COR-L47 (cell line): ENCODE measurements at places on chromosomes 2 and 18.
A peak's percentile ranks its signal among the peaks of the same experiment; 100 is the strongest.

GRCh38 chr2:33316328-33316727, 160.1 kb upstream of the RASGRP3 start:
- DNase-seq: no peak

DNA sequence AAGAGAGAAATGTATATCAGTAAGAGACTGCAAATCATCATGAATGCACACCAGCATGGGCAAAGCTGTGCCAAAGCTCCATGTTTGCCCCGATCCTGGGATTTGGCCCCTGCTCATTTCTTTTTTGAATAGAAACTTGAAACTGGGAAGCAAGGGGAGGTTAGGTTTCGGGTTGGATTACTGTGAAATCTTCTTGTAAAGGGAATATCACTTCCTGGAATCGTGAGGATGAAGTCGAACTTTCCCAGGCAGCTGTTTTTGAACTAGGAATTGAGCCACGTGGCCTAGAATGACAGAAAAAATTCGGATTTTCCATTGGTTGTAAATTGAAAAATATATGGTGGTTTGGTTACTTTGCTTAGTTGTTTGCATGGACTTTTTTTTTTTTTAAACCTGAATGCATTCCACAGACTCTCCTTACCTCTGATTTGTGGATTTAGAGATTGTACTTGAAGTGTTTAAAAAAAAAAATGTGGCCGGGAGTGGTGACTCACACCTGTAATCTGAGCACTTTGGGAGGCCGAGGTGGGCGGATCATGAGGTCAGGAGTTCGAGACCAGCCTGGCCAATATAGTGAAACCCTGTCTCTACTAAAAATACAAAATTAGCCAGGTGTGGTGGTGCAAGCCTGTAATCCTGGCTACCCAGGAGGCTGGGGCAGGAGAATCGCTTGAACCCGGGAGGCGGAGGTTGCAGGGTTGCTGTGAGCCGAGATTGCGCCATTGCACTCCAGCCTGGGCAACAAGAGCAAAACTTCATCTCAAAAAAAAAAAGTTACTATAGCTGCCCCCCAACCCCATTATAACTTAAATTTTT, 32.1 kb downstream of the GRHL1 start:
- DNase-seq: no peak

DNA sequence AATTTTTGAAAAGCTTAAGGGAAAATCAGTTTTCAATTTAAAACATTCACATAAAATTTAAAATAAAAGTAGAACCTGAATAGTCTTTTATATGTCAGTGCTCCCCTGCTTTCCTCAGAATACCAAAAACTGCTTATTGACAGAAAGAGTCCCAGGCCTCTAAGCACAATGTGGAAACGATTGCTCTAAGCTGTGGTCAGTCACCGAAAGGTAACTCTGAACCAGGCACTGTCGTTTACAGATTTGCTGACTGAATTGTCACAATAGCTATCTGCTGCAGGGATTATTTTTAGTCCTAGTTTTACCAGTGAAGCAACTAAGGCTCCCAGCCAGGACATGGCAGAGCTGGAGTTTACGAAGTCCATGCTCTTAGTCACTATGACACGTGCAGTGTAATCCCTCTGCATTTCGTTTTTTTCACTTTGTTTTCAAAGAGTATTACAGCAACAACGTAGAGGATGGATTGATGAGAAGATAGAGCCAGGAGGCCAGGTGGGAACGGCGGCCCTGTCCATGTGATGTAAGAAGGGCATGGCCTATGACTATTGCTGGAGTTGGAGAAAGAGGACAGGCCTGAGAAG, 28.1 kb upstream of the TMEM247 start:
- no peak for DNase-seq

GRCh38 chr2:173028671-173029070, 47.0 kb upstream of the MAP3K20 start:
- DNase-seq: no peak

GRCh38 chr2:111099402-111099801, 21.3 kb upstream of the BCL2L11 start:
- no peak for DNase-seq

DNA sequence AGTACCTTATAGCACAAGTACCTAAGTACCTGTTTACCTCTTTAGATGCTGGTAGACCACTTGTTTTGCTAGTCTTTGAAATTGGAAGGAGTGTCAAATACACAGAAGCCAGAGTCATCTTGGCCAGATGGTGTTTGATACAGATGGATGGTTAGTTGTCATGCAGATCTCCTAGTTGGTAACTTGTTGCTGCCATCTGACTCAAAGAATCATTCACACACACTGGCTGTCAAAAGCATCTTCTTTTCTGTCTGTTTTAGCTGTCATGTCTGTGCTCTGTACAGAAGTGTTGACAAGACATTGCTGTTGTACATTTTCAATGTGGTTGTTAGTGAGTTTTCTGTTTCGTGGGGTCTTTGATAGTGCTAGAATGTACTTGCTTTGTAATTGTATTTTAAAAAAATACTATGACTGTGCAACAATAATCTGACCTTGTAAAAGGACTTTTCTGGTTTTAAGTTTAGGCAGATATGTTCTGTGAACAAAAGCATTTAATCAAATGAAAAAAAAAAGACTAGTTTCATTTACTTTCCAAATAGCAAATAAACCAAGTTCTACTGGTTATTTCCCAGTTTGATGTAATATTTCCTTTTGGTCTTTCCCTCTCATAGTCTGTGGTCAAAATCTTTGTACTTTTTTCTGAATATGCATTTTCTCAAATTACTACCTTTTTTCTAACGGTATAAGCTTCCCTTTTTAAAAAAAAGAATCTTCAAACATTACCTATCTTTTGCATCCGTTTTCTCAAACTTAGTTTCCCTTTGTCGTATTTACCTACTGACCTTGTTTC, 39.9 kb downstream of the TANK start:
- DNase-seq: no peak

DNA sequence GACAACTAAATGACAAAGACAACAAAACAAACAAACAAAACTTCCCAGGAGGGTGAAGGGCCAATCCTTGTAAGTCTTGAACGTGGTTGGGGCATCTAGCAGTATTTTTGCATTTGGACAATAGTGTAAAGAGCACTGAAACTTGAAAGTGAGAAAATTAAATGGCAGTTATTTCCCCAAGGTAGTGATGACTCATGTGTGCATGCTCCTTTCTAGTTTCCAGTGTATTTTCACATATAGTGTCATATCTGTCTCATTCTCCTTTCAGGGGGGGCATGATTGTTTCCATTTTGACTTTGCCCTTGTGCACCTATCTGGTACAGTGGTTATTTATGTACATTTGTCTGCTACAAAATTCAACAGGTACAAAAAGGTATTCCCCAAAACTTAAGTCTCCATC, 39.5 kb downstream of the CERS6 start:
- no peak for DNase-seq

- no peak for DNase-seq
Measured at GRCh38 chr18:5620289-5620688, 76.5 kb upstream of the EPB41L3 start.

DNA sequence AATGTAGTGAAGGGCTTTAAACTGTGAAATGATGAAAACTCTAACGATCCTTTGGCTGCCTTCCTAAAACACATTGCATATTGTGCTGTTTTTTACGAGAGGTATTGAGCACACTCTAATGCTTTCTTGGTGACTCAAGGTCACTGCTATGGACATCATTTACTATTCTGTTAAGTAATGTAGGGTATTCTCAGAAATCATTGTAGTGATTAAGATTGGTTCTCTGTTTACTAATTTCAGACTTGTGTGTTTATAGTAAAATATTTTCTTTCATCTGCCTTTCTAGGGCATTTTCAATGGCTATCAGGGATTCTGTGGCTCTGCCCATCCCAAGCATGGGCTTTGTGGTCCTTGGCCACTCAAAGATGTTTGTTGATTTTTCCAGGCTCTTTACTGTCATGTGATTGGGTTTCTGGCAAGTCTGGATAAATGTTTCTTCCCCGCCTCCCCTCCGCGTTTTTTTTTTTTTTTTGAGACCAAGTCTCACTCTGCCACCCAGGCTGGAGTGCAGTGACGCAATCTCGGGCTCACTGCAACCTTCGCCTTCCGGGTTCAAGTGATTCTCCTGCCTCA, 29.3 kb downstream of the UBE2F start:
- DNase-seq: no peak

DNA sequence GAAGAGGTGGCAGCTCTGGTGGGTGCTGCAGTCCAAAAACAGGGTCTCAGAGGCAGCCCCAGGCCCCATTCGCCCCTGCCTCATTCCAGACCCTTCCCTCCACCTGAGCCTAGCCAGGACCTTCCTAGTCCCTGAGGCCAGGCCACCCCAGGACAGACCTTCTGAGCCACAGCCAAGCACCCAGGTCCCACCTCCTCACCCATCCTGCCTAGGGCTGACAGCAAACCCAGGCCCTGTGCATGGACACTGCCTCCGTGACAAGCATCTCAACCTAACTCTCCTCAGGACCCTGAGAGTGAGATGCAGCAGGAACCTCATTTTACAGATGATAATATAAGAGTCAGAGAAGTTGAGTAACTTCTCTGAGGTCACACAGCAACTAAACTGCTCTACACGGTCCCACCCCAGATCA, 15.5 kb downstream of the ADRA2B start:
- DNase-seq: no peak

GRCh38 chr2:118548880-118549488, 298.5 kb downstream of the EN1 start:
- DNase-seq: no peak

DNA sequence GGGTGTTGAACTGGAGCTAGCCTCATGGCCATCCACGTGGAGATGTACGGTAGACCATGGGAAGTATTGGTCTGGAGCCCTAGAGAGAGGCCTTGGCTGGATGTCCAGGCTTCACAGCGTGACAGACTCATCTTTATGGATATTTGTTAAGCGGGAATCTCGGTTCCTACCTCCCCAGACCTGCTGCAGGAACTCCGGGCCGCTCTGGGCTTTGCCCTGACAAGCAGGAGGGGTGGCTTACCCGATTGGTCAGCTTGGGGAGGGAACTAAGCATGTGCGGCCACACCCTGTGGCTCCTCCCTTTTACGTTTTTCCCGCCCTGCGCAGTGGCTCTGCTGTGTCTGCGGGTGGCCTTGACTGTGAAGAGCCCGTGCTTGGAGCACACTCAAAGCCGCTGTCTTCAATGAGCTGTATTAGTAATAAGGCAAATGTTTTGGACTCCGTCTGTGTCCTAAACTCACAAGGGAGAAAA, 52.3 kb downstream of the PAPOLG start:
- DNase-seq: no peak

GRCh38 chr2:126399001-126399400, 257.0 kb upstream of the GYPC start:
- peak; percentile 4 for DNase-seq

DNA sequence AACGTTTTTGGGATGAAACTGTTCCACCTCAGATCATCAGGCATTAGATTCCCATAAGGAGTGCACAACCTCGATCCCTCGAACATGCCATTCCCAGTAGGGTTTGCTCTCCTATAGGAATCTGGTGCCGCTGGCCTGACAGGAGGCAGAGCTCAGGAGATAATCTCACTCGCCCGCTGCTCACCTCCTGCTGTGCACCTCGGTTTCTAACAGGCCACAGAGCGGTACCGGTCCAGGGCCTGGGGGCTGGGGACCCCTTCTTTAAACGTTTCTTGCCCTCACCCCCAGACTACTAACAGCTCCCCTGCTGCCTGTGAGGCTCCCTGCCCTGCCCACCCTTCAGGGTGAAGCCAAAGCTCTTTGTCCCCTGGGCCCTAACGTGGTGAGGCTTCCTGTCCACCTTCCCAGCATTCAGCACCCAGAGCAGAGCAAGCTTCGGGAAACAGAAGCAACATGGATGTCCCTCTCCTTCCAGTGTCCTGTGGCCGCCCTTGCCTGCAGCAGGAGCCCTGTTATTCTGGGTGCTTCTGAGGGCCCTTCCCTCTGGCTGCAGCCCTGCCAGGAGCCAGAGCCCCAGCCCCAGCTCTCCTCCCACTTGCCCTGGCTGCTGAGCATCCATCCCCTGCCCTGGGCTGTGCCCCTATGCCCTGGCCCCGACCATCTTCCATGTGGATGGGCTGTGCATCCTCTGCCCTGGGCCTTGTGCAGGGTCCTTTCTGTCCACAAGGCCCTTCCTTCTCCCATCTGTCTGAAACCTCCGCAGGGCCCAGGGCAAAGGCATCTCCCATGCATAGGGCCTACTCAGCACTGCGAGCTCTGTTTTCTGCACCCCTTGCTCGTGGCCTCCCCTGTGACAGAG, 140.1 kb downstream of the MBP start:
- no peak for DNase-seq

DNA sequence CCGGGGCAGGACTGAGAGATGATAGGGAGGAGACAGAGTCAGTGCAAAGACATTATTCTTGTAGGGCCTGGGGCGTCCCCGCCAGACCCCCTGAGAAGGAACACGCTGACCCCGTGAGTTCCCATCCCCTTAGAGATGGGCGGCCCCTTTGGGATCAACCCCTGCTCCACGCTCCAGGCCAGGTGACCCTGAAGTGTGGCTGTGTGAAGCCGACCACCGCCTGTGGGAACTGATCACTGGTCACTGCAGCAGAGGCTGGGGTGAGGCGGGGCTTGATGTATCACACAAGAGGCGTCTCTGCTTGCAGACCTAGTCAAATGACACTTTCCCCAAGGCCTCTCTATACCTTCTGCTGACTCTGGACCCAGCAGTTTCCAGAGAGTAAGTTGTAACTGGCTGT, 157.4 kb upstream of the TWIST2 start:
- no peak for DNase-seq

DNA sequence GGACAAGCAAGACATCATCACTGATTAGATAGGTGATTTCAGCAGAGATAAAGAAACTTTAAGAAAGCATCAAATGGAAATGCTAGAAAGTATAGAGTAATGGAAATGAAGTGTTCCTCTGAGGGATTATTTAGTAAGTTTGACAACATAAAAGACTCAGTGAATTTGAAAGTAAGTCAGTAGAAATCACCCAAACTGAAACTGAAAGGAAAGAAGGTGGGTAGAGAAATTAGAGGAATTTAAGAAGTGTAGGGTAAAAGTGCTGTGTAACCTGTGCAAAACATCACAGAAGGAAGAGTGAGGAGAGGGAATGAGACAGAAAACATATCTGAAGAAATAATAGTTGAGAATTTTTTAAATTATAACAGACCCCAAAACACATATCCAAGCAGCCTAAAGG, 343.1 kb downstream of the CBLN2 start:
- no peak for DNase-seq

DNA sequence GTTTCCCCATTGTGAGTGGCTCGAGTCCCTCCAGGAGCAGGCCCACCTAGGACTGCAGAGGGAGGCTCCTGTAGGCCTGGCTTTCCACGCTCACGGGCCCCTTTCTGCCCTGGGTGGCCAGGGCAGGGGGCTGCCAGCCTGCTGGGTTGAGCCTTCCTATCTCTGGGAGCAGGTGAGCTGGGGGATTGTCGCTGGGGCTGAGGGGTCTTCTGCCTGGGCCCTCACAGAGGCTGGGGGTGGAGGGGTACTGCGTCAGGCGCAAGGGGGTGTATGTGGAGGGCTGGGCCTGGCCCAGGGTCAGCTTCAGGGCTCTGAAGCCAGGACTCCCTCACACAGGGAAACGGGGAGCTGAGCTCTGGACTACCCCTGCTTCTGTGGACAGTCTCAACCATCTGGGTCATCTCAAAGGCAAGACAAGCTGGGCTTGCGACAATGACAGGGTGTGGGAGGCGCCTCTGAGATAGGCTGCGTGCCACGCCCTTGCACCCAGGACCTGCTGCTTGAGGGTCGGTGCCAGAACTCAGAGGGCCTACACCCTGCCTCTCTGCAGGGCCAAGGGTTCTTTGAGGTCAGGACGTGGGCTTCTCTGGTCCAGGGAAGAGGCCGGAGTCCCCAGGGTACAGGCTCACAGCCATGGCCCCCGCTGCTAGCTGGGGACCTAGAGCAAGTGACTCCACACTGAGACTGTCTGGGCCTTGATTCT, 206.1 kb downstream of the TWIST2 start:
- no peak for DNase-seq
